Breast epithelium (tissue), 4 donors: ENCODE measurements at places on chromosomes 6 and 20. TPM values are rescaled to one million over a fixed set of nuclear protein-coding genes. Genes with fewer than 3 reads are reported as not detected.

Gene HLA-DOB
- total RNA-seq, result 1.5 TPM

Gene DYNLRB1
- 77.7 TPM for total RNA-seq

GRCh38 chr6:36063318-36064060 is 35.9 kb downstream of the MAPK14 start:
- no peak for DNase-seq

GRCh38 chr6:2826131-2826530 is 15.5 kb downstream of the SERPINB1 start:
- no peak for DNase-seq

Gene RNF182
- total RNA-seq, result 0.80 TPM

DNA sequence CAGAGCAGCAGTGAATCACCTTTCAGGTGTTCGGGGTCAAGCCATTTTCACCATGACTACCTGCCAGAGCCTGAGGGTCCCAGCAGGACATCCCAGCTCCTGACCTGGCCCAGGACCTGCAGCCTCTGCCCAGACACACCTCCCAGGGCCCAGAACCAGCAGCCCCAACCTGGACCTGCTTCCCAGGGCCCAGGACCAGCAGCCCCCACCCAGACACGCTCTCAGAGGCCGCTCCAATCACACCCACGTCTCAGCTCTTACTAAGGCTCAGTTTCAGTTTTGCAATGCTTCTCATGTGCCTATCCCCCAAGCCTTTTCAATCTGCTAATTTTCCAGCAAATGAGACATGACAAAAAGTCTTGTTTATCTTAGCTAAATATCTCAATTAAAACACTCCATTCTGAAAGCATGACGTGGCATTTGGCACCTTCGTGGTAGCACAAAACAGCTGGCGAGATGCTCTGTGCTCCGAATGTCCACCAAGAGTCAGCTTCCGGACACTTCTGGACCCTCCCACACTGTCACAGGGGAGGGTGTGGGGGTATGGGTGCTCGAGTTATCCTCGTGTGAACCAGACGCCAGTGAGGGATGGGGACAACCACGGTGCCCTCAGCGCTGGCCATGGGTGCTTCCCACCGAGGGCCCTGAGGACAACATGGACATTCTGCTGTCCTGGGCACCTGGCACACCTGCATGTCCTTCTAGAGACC is 253.2 kb downstream of the DLL1 start:
- no peak for DNase-seq

DNA sequence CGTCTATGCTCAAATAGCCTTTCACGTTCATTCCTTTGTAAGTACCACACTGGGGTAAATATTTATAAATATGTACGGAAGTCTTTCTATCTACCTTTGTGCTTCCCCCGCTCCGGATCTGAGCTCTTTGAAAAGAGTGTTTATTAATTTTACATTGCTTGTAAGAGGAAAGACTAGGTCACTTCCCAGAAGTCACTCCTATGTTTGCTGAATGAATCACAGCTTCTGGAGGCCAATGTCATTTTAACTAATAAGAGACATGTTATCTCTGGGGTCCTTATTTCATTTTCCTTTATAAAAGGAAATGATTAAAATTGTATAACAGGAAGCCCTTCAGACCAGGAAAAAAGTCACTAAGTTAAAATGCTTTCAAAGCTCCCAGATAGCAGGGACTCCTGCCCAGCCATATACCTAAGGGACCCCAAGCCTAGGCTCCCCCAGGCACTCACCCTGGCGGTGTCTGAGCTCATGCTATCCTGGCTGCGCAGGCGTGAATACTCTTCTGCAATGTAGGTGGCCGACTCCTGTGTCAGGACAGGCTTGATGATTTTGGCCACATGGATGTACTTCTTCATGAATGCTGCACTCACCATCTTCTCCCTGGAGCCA is 12.6 kb downstream of the MCM3 start:
- no peak for DNase-seq

Gene NRSN2
- 9.4 TPM for total RNA-seq

Gene SUMO4
- total RNA-seq, result 3.0 TPM

DNA sequence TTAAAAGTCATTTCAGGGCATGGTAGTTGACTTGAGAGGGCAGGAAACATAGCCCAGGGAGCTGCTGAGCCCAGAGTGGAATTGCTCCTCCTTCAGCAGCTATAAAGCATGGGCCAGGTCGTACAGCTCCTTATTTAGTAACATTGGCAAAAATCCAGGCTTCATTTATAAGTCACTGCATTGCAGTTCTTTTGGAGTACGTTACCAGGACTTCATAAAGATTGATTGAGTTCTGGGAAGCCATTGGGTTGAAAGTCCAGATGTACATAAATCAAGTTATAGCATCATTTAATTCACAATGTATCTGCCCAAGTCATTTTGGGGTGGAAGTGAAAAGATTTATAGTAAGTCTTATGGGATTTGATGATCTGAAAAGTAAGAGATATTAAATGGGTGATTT is 53.0 kb upstream of the ANKEF1 start:
- DNase-seq, result no peak

DNA sequence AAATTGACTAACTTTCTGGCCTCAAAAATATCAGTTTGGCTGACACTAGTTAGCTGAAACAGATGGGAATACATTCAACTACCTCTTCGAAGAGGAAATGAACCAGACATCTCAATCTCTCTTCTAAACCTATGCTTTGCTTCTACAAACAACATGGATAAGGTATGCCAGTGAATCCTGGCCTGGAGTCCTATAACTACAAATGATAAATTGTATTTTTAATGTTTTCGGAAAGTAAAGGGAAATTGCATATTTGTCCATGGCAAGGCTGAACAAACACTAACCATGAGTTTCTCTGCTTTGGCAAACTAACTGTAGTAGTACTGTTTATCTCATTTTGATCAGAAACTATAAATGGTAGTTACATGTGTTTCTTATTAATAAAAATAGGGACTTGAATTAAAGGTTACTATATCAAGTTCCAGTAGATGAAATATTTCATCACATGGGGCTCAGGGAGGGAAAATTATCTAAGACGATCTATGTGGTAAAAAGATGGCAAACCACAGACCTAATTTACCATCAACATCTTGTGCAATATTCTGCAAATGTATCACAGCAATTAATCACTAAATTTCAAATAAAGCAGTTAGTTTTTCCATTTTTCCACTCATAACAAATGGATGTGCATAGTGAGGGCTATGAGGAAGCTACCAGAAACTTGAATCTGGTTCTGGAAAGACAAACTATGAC is 76.8 kb downstream of the COL12A1 start:
- no peak for DNase-seq

GRCh38 chr6:138231381-138231886 is 13.1 kb upstream of the PBOV1 start:
- no peak for DNase-seq

GRCh38 chr6:34554291-34555006 is 1.7 kb downstream of the SPDEF start:
- DNase-seq, result no peak

DNA sequence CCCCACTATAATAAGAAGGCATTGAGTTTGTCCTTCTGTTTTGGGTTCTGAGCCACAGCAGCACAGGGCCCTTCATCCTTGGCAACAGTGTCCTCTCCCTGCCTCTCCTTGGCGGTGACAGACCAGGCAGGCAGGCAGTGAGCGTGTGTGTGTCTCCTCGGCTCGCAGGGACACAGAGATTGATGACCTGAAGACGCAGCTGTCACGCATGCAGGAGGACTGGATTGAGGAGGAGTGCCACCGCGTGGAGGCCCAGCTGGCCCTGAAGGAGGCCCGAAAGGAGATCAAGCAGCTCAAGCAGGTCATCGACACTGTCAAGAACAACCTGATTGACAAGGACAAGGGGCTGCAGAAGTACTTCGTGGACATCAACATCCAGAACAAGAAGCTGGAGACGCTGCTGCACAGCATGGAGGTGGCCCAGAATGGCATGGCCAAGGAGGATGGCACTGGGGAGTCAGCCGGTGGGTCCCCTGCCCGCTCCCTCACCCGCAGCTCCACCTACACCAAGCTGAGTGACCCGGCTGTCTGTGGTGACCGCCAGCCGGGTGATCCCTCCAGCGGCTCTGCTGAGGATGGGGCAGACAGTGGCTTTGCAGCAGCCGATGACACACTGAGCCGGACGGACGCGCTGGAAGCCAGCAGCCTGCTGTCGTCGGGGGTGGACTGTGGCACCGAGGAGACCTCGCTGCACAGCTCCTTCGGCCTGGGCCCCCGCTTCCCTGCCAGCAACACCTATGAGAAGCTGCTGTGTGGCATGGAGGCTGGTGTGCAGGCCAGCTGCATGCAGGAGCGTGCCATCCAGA is 24.0 kb downstream of the SDCBP2 start:
- no peak for DNase-seq

GRCh38 chr6:105313211-105313610 is 89.7 kb downstream of the PREP start:
- DNase-seq, result no peak

GRCh38 chr20:50913690-50914375 is 17.4 kb downstream of the ADNP start:
- no peak for DNase-seq

DNA sequence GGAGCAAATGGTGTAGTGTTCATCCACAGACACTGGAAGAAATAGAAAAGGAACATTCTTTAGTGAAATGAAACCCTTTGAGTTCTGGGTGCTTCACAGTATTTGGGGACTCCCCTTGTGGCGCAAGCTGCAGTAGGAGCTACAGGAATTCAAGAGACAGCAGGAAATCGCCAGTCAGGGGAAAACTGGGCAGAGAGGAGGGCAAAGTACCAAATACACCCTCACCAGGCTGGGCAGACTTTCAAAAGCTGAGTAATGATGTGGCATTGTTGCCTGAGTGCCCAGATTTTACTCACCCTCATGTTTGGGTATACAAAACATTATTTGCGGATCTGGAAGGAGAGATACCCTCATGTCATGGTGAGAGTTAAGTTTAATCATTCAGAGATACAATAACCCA is 97.9 kb downstream of the SOD2 start:
- no peak for DNase-seq

DNA sequence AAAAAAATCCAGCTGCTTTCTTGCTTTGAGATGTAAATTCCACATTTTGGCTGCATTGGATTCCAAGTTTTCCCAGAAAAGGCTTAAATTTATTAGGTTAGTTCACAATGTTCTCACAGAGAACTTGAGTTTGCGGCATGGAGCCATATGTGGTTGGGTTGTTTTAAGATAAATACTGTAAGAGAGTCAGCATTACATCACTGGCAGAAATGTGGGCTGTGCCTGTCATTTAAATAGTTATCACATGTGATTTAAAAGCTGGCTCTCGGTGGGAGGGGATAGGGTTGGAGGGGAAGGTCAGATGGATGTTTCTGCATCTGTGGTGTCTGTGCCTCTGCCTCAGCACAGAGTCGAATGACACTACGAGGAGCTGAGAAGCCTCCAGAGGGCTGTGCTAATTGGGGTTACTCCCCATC is 73.8 kb upstream of the SCP2D1 start:
- DNase-seq, result no peak

Gene SLC24A3
- 4.9 TPM for total RNA-seq

GRCh38 chr20:9160331-9160730 is 91.4 kb downstream of the PLCB4 start:
- DNase-seq, result no peak

DNA sequence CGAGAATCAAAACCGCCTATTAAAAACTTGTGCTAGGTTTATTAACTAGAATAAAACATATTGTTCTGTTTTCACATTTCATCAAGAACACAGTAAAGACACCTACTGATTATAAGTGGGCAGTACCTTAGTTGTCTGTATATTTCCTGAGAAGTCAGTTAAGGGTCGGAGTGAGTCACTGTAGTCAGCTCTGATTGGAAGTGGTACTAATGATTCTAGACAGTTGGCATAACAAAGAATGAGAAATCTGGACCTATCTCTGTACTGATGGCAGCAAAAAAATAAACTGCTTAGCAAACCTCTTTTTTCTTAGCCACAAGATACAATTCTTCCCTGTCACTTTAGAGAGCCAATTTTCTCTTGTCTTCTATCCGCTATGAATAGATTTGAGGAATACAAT is 387.3 kb upstream of the ADGRB3 start:
- no peak for DNase-seq

Gene C6orf141
- total RNA-seq, result 25.9 TPM

Gene VGLL2
- not detected for total RNA-seq

DNA sequence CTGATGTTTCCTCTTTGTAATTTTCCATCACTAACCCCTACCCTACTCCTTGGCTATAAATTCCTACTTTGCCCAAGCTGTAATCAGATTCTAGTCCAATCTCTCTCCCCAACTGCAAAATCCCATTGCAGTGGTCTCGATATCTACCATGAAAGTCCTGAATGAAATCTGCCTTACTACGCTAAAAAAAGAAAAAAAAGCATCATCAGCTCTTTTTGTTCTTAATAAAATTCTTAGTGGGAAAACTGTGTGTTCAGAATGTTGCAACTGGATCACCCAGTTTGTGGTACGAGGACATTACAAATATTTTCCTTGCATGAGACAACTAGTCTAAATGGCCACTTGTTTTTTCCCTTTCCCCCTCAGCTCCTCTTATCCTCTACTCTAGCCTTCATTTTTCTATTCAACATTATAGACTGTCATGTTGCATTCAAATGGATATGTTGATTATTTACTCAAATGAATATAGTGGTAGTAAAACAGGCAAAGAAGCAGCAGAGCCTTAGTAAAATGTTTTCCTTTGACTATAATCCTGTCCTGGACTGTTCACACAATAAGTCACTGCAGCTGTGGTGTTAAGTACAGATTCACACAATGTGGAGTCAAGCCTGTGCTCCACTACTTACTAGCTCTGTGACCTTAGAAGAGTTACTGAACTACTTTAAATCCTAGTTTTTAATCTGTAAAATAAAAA is 527.1 kb upstream of the MARCKS start:
- no peak for DNase-seq

Gene SEMG1
- not detected for total RNA-seq

DNA sequence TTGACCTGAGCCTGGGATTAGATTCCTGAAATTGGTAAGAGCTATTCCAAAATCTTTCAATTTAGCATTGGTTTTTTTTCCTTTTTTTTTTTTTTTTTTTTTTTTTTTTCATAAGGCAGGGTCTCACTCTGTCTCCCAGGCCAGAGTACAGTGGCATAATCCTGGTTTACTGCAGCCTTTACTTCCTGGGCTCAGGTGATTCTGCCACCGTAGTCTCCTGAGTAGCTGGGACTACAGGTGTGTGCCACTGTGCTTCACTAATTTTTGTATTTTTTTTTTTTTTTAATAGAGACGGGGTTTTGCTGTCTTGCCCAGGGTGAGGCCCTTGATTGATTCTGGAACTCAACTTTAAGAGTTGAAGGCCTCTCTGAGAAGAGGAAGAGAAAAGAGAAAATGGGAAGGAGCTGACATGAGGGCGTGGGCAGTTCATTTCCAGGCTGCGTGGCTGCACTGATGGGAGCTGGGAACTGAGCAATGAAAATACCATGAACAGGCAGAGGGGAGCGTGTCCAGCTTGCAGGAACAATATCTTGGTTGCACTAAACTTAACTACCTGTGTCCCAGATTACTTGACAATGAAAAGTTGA is 24.6 kb downstream of the KDM1B start:
- DNase-seq, result no peak

- no peak for DNase-seq
These were observed 36.9 kb upstream of the TRAF3IP2 start for GRCh38 chr6:111642463-111643158.

GRCh38 chr6:116400328-116400727 is 29.6 kb downstream of the DSE start:
- DNase-seq, result no peak
